ENCODE measurements at places on chromosomes 11 and 22.

DNA sequence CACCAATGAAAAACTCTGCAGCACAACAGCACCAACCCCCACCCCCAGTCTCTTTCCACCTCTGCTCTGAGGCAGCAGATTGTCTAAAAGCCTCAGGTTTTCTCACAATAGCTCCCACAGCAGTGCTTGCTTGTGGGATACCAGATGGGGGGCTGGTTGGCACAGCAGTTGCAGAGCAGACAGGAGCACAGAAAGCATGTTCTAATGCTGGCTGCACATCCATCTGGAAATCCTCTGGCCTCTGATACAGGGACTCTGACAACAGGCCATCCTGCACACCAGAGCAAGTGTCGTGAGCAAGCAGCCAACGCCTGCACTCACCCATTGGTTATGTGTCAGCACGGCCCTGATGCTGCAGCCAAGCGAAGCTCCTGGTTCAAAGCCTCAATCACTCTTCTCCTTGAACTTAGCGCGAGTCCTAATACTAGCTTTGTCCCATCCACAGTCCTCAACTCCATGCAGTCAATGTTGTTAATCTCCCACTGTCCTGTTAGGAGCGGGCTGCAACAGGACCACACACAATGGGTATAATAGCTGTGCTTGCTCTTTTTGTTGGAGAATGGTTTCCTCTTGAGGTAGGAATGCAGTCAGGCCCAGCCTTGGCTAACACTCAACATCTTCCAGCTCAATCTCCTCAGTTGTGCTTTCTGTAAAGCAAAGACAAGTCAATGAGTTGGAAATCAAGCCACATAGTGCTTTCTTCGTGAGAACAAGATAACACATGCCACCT, 30.3 kb downstream of the VSTM5 start:
- DNase-seq, result no peak

- no peak for DNase-seq
Measured at GRCh38 chr11:96237766-96238266, 105.2 kb downstream of the MAML2 start.

GRCh38 chr11:107468596-107468995, 11.0 kb upstream of the CWF19L2 start:
- no peak for DNase-seq

- DNase-seq, result no peak
Measured at GRCh38 chr11:85821636-85822035, 10.7 kb upstream of the SYTL2 start.

GRCh38 chr22:47781024-47781423, 1018.6 kb downstream of the TBC1D22A start:
- DNase-seq, result no peak

DNA sequence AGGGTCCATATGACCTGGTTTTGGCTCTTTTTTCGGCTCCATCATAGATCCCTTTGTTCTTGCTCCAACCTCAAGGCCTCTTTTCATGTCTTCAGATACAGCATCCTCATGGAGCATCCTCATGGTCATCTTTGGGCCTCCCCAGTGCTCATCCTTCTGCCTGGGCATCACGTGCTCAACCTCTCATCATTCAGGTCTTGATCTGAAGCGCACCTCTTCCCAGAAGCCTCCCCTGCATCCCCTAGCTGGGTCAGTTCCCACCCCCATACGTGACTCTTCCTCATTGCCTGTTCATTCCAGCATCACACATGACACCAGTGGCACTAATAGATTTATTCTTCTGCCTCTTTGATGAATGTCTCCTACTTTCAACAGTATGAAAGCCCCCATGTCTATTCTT, 192.2 kb downstream of the MIAT start:
- no peak for DNase-seq

- no peak for DNase-seq
Measured at GRCh38 chr11:22787551-22788162, 41.9 kb downstream of the SVIP start.

DNA sequence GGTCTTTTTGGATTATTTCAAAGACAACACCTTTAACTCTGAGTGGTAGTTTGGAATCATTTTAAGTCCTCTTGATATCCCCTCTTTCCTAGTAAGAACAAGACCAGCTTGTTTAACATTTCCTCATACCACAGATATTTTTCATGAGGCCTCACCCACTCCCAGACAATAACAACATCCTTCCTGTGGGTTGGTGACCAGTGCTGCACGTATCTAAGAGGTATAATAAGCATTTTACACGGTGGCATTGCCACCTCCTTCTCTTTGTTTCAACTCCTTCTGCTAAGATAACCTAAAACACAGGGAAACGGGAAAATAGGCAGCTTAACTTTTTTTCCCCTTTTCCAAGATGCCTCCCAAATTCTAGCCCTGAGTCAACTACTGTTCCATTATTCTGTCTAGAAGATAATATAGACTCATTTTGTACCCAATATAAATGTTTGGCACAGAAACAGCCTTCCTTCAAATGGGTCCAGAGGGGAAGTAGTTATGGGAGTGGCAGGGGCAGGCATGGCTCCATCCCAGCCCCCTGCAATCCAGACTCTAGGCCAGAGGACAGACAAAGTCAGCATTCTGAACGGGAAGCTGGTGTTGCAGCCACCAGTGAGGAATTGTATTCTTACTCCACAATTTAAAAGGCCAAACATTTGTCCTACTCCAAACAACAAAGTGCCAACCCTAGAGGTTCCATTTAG, 28.5 kb downstream of the MAML2 start:
- no peak for DNase-seq

GRCh38 chr11:117565709-117566108, 231.3 kb downstream of the DSCAML1 start:
- DNase-seq, result no peak

DNA sequence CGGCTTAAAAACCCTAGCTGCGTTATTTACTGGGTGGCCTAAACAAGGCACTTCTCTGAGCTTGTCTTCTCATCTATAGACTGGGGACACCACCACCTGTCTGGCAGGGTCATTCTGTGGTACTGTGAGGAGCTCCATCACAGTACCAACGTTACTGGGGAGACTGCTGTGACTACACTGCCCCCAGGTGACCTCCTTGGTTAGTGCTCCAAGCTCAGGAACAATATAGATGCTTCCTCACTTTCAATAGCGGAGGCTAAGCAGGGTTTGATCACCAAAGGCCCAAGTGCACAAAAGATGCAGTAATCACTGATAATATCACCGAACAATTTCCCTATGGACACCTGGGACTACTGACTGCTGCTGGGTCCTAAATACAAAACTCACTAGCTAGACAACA, 18.8 kb downstream of the PRPF19 start:
- no peak for DNase-seq

DNA sequence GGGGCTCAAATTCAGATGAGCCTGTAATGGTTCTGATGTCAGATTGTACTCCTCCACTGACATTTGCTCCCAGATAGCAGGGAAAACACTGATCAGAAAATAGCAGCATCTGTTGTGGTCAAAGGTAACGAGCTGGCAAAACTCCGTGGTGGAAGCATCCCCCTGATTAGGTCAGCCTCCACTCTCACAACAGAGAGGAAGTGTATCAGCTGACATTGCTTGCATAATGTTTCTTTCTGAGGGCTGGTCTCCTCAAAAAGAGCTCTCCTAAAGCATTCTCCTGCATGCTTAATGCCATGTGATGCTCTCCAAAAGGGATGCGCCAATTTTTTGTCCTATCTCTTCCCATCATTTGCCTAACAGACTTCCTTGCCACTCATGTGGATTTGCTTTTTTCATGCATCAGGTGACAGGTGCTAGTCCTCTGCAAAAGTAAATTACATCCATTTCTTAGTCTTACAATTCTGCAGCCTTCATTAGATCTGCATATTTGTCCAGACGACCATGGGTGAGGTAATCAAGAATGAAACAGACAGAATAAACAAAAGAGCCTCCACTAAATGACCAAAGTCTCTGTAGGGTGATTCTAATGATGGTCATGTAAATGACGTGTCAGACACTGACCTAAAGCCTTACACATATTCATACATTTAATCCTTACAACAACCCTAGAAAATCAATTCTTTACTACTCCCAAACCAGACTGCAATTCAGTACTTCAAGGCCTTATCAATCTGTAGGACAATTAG, 6.4 kb upstream of the TENM4 start:
- no peak for DNase-seq

DNA sequence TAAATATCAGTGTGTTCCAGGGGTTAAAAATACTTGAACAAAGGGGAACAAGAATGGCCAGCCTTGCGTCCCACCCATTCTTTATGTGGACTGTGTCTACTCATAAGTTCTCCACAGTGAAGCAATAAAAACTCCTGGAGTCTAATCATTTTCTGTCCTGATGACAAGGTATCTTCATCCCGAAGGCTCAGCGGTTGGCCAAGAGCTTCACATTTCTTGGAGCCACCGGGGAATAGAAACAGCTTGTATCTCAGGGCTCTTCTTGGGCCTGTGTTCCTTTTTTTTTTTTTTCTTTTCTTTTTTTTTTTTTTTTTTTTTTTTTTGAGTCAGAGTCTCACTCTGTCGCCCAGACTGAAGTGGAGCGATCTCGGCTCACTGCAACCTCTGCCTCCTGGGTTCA, 36.8 kb upstream of the ADORA2A start:
- DNase-seq, result no peak

DNA sequence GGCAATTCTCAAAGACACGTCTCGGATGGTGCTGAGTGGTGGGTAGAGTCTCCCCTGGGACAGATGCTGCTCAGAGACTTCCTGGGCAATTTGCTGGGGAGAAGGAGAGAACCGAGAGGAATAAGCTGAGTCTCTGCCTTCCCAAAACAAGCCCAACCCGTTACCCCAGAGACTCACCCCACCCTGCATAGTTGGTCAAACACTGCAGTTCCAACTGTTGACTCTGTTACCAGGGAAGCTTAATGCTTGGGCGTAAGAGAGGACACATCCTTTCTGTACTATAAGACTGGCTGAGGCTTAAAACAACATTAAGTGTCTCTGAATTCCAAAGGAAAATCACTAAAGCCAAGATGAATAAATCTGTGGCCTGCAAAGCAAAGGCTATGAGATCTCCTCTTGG, 68.1 kb downstream of the CCDC81 start:
- DNase-seq, result no peak

DNA sequence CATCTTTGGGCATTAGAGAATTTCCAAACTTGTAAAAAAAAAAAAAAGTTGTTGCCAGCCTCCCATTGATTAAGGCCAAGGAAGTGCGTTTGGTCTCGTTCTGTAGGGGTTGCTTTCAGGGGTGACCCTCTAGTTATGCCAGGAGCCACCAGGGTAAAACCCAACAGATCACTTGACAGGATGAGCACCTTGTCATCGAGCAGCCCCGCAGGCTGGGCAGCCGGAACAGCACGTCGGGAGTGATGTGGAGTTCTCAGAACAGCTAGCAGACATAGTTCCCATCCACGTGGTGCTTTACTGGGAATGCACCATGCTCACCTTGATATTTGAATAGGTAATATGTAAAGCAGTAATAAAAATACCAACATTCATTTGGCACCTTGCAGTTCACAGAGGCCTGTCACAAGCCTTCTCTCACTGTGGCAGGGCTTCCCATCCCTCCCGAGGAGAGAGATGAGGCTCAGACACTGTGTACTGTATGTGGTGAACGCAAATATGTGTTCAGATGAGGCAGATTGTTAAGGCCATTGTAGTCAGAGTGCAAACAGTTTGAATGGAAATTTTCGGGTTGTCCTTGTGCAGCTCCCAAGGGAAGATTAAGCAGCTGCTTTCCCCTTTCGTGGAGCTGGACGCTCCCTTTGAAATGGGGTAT, 70.9 kb upstream of the SORL1-AS1 start:
- DNase-seq, result no peak

- no peak for DNase-seq
Measured at GRCh38 chr11:117823946-117824420, 561 bp downstream of the FXYD2 start.

GRCh38 chr22:49953027-49953679, 7.4 kb upstream of the PIM3 start:
- no peak for DNase-seq

DNA sequence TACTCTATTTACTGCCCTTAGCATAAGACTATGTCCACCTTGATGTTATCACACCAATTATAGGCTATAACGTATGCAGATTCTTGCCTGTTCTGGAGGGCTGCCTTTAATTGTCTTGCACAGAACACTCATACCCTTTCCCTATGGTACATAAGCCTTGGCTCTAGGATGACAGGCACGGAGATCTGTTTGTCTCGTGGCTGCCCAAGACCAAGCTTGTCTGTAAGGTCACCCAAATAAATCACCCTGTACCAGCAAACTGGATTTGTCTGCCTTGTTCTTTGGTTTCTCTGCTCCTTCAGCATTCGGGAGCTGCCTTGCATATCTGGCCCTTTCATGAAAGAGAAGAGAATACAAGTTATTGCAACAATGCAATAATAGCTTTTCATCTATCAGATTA, 7.5 kb upstream of the TSGA10IP start:
- no peak for DNase-seq

DNA sequence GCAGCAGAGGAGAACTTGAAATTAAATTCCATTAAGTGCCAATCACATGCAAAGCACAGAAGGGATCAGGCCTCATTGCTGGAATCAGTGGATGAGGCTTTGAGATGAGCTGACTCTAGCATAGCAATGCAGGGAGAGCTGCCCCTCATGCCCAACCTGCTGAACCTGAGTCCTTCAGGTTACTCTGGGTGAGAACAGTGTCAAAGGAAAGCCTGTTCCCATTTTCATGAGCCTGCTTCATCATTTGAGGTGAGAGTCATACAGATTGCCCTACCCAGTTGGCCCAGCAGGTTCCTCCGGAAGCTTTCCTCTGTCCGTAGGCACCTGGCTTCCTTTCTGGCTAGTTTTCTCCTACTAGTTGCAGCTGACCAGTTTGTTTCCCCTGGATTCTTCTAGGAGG, 25.9 kb upstream of the ZBTB16 start:
- no peak for DNase-seq

DNA sequence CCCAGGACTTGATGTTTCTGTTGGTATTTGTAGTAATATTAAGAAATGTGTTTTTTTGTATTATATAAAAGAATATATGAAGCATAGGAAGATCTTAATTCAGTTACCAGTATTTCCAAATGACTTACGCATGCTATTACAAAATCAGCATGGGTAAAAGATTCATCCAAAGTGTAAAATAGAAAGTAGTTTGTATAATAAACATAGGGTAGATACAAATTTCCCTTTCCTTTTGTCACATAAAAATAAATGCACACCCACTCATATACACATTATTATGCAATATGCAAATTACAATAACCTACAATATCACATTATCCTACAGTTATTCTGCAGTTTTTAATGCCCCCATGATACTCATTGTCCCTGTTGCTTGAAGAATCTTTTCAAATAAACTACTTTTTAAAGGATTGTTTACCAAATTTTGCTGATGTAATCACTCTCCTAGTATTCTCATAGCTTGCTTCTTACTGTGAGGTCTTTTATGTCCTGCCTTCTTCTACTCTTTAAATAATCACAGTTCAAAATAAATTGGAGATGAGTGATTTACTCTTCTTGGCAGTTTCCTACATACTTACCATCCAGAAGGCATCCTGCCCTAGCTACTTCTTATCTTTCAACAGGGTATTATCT, 244.0 kb downstream of the CASP12 start:
- no peak for DNase-seq
